ENCODE measurements at places on chromosomes 2 and 18.

GRCh38 chr2:192560326-192560725, 365.6 kb upstream of the TMEFF2 start:
- no peak for DNase-seq

DNA sequence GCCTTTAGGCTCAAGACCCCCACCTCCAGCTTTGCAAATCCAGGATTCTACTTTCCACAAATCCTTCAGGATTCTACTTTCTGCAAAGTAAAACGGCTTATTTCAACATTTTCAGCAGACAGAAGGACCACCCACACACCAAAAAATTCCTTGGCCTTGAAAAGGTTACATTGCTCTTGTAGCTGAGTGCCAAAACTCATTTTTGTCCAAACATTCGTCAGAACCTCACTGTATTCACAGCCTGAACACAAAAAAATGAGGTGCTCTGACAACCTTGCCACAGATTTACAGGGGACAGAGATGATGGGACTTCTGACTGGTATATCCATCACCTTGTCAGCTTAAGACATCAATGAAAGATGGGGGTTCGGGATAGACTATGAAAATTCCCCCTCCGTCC, 63.0 kb upstream of the COX7A2L start:
- no peak for DNase-seq

GRCh38 chr2:10413991-10414451, 34.1 kb downstream of the ODC1 start:
- no peak for DNase-seq

- no peak for DNase-seq
These were observed 232.8 kb downstream of the GRB14 start for GRCh38 chr2:164388511-164388910.

Measured in activated CD8-positive, alpha-beta memory T cell treated with anti-CD3 and anti-CD28 coated beads for 1 hour (primary cell).